NCI-H510A treated with DMSO at 0.1 percent for 48 hours (cell line): ENCODE measurements at places on chromosomes 11 and 22.
A peak's percentile ranks its signal among the peaks of the same experiment; 100 is the strongest.

- peak; percentile 37 for DNase-seq
Measured at GRCh38 chr22:20750461-20751184, 23.3 kb upstream of the SERPIND1 start.

- DNase-seq: peak; percentile 70
Measured at GRCh38 chr11:65314501-65315203, at the start of gene CDC42EP2. TSS of gene CDC42EP2 (plus strand) at chr11:65314866. CDS start at chr11:65320899, 6,033 bp downstream.

GRCh38 chr11:75969626-75970308 is 154.8 kb downstream of the UVRAG start:
- DNase-seq: no peak

DNA sequence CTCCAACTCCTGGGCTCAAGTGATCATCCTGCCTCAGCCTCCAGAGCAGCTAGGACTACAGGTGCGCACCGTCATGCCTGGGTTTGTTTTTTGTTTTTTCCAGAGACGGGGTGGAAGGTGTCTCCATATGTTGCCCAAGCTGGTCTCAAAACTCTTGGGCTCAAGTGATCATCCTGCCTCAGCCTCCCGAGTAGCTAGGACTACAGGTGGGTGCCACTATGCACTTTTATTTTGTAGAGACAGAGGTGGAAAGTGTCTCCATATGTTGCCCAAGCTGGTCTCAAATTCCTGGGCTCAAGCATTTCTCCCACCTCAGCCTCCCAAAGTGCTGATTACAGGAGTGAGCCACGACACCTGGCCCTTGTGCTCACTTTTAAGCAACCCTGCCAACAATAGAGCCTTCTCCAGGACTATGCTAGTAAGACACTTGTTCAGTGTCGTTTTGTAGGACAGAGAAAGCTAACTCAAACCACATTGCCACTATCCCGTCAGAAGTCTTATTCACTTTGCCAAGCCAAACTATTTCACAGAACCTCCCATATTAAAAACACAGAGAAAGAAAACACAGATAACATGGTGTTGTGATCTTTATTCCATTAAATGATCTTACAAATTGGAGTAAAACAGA is 9.4 kb upstream of the PLAAT3 start:
- no peak for DNase-seq

GRCh38 chr22:25749420-25750169 is 7.6 kb downstream of the MYO18B start:
- DNase-seq: no peak

- DNase-seq: no peak
Measured at GRCh38 chr11:111439901-111440300, 60.8 kb upstream of the POU2AF1 start.

DNA sequence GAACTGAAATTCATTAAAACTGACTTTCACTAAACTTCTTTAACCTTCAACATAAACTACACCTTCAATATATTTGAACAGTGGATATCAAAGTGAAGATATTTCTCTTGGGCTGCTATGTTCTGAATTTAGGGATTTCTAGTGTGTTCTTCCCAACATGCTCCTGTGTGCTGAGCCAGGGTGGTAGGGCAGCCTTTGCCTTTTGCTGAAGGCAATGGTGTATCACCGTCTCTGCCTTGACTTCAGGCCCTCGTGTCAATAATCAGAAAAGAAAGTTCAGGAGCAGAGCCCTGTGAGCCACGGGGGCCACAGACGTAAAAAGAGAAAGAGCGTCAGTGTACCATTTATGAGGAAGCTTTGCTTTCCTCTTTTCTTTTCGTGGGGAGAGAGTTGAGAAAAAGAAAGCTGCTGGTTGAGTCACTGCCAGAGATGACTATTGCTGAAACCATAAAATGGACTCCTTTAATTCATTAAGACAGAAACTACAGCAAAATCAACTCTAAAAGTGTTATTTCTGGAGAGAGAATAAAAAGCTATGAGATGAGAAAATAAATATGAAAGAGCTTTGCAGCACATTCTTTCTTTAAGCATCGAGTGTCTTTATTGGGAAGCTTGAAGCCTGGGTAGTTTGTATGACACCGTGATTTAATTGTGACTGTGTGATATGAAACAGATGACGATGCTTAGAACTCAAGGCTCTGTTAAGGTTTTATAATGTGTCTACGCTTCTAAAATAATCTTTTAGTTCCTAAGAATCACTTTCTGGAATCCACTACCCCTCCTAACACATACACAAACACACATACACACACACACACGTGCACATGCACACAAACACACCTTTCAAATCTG is 271.8 kb upstream of the MTNR1B start:
- no peak for DNase-seq

DNA sequence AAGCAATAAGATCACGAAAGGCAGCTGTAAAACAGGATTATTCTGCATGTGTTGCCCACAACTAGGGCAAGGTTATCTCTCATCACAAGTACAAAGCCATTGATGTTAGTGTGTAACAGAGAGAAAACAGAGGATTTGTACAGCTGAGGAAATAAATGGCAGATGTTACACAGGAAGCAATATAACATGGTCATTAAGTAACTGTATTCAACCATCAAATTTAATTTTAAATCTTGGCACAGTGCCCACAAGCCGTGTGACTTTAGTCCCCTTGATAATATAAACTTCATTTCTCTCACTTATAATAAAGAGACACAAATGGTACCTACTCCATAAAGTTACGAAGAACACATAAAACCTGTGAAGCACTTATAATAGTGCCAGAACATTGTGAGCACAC is 17.3 kb downstream of the OR51E2 start:
- peak; percentile 96 for DNase-seq

- no peak for DNase-seq
Measured at GRCh38 chr11:130052567-130052966, 17.1 kb upstream of the APLP2 start.

DNA sequence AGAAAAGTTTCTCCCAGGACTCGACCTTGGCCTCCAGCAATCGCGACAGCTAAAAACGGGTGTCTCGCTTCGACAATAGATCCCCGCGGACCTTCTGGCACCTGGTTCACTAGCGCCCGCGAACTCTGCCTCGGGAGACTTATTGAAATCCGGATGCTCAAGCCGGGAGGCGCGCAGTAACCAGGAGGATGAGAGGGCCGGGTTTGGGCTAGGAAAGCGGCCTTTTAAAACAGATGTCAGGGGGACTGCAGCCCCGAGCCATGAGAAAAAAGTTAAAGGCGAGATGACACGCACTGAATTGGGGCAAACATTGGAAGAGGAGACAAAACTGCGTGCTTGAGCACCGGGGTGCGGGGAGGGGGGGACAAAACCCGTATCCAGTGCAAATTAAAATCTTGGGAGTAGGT is 637 bp upstream of the ZBTB16 start:
- no peak for DNase-seq

DNA sequence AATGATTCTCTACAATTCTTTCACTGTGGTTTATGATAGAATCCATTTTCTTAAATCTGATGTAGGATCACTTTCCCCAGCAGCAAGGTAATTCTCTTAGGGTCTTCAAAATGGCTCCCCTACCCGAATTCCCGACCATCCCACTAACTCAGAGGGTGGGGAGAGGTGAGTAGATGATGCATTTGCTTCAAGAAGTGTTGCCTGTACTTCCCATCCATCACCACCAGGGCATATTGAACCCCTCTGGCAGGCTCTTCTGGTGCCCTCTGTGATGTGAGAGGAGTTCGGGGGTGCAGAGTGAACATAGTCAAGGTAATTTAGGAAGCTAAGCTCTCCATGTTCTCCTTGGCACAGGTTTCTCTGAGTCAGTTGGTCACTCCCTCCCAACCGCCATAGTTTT is 52.3 kb downstream of the ZNRF3 start:
- no peak for DNase-seq

DNA sequence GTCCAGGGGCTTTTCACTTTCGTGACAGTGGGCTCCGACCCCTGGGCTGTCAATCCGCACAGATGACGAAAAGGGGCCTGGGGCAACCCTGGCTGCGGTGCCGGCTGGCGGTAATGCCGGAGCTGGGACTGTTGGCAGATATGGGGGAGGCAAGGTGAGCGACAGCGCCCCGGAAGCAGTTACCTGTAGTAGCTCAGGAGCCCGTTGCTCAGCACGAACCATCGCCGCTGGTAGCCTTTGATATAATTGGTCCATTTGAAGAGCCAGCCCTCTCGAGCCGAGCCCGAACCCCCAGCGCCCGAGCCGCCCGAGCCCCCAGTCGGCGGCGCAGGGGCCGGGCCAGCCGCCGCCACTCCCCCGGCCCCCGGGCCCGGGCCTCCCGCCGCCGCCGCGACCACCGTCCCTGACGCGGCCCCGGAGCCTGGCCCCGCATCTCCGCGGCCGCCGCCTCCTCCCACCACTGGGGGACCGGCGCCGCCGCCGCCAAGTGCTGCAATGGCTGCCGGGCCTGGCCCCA is 396 bp downstream of the OSBP start:
- peak; percentile 19 for DNase-seq

DNA sequence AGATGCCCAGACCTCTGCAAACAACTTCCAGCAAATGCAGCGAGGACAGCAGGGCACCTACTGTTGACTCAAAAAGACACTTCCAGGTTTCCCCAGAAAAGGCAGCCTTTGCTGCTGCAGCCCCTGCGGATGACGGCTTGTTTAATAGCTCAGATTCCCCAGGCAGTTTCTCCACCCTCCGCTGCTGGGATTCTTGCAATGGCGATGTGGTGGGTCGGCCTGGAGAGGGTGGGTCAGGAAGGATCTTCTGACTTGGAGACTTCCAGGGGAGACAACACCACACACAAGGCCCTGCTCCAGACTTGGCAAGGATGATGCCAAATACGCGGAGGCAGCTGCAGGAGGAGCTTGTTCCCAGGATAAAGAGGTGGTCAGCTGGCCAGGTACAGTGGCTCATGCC is 17.9 kb upstream of the TREH start:
- no peak for DNase-seq

GRCh38 chr11:131422496-131422895 is 52.1 kb downstream of the NTM start:
- no peak for DNase-seq

- no peak for DNase-seq
Measured at GRCh38 chr22:31246687-31247086, 34.6 kb downstream of the LIMK2 start.

DNA sequence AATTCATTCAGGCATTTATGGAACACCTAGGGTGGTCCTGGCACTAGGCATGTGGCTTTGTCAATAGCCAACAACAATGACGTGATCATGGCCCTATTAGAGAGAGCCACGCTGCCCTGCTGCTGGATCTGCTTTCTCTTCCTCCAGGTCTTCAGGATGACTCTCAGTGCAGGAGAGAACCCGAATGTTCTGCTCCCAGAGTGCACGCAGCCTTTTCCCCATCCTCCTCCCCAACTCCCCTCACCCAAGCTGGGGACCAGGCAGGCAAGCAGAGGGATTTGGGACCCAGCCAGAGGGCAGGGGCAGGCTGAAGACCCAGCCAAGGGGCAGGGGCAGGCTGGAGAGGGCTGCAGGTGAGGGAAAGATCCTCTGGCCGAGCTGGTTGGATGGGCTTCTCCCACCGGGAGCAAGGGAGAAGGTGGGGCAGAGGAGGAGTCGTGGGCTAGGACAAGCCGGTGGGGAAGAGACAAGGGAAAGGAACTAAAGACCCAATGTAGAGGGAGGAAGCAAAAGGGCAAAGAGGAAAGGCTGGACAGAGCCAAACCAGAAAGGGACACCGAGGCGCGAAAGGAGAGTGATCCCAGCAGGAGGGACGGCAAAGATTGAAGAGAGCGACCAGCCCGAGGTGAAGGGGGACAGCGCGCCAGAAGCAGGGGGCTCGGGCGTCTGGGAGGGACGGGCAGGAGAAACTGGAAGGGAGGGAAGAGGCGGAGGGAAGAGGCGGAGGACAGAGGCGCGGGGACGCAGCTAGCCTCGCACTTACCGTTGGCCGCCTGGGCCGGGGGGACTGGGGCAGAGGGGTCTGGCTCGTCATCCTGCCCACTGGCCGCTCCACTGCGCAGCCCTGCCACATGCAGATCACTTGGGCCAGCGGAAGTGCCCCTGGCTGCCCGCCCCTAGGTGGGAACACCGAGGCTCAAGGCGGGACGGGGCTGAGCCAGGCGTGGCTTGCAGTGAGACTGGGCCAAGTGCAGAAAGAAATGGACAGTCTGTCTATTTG is at the start of gene KCTD14:
Gene KCTD14, minus strand, starts transcription at position 880 of the 1,000 bp plus-strand sequence. Its CDS starts 27 bp downstream, at position 853.
- DNase-seq: peak; percentile 59

- DNase-seq: no peak
Measured at GRCh38 chr22:39026509-39027150, 5.7 kb downstream of the APOBEC3D start.

GRCh38 chr11:115636753-115637527 is 132.7 kb upstream of the CADM1 start:
- no peak for DNase-seq

- no peak for DNase-seq
Measured at GRCh38 chr22:17829695-17830042, 55.4 kb upstream of the BID start.

- DNase-seq: no peak
Measured at GRCh38 chr11:26767060-26767459, 45.2 kb upstream of the SLC5A12 start.
